ENCODE measurements at places on chromosomes 6 and 20.

GRCh38 chr6:89079511-89080234, 878 bp upstream of the PNRC1 start:
- no peak for DNase-seq

- DNase-seq, result no peak
These were observed 239.9 kb downstream of the HIVEP2 start for GRCh38 chr6:142705054-142705453.

DNA sequence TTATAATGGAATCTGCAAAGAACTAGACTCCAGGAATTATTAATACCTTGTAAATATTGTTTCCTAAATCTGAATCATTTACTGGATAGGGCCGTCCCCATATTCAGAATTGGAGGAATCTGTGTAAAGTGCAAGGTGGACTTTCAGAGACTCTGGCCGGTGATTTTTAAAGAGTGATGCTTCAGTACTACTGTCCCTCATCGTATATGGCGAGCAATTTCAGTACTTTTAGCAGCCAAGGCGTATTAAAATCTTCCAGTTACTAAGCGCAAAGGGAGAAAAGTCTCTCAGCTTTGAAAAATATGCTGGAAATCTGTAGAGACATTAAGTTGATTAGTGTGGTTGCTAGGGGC, 483 bp downstream of the SMIM26 start:
- DNase-seq, result no peak

DNA sequence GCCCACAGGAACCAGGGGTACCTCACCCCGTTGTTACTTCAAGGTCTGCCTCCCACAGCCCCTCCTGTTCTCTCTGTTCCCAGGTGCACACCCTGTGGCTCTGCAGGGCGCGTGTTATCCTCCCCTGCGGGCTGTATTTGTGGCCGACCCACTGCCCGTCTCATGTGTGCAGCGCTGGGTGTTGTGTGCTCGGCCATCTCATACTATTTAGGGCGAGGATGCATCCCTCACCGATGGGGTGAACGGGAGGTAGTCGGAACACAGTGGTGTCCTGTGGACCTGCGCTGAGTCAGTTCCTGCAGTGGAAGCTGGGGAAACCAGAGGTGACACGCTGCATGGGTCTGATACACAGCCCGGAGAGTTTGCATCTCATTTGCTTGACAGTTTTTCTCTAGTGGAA, 94.5 kb upstream of the SULF2 start:
- DNase-seq, result no peak

GRCh38 chr20:14879020-14879697, 541.7 kb upstream of the FLRT3 start:
- DNase-seq, result peak; percentile 10

- DNase-seq, result peak; percentile 55
These were observed 74.9 kb upstream of the CLDN20 start for GRCh38 chr6:155188707-155189496.

- DNase-seq, result no peak
These were observed 686.0 kb upstream of the MMS22L start for GRCh38 chr6:97969065-97969464.

DNA sequence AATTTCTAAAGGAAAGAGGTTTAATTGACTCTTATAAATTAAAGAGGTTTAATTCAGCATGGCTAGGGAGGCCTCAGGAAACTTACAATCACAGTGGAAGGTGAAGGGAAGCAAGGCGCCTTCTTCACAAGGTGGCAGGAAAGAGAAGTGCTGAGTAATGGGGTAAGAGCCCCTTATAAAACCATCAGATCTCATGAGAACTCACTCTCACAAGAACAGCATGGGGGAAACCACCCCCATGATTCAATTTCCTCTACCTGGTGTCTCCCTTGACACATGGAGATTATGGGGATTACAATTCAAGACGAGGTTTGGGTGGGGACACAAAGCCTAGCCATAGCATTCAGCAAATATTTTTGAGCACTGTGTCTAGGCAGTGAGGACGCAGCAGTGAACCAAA, 3.9 kb upstream of the IPCEF1 start:
- DNase-seq, result no peak

DNA sequence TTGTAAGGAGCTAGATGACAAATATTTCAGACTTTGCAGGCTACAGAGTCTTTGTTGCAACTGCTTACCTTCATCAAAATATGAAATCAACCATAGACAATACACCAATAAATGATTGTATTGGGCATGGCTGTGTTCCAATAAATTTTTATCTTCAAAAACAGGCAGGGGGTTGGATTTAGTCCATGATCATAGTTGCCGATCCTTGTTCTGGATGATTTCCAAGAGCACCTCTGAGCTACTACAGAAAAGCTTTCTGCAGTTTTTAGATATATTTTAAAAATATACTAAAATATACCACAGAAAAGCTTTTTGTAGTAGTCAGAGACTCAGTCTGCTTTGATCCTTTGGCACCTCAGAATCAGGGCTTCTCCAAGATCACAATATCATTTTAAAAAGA, 145.0 kb downstream of the HTR1B start:
- no peak for DNase-seq

- no peak for DNase-seq
These were observed 131.6 kb upstream of the NEDD9 start for GRCh38 chr6:11363881-11364576.

- DNase-seq, result no peak
These were observed 43.0 kb upstream of the TMEM200A start for GRCh38 chr6:130322673-130323268.

- no peak for DNase-seq
These were observed 11.4 kb upstream of the COL9A1 start for GRCh38 chr6:70314296-70314695.

DNA sequence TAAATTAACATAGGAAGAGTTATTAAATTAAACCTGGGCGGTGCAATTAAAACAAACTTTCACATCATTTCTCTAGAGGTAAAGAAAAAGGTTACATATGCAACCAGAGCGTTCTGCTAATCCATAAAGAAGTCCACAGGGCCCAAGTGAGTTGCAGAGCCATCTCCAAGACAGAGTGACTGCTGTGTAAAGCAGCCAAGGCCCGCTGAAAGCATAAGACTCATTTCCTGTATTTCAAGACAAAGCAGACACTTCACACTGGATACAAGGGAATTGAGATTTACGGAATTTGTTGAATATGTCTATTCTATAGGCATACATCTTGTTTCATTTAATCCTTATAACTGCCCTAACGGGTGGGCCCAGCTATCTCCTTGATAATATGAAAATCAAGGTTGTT, 422.8 kb downstream of the CBLN4 start:
- DNase-seq, result no peak

GRCh38 chr6:89035252-89036101, 45.1 kb upstream of the PNRC1 start:
- DNase-seq, result peak; percentile 39

DNA sequence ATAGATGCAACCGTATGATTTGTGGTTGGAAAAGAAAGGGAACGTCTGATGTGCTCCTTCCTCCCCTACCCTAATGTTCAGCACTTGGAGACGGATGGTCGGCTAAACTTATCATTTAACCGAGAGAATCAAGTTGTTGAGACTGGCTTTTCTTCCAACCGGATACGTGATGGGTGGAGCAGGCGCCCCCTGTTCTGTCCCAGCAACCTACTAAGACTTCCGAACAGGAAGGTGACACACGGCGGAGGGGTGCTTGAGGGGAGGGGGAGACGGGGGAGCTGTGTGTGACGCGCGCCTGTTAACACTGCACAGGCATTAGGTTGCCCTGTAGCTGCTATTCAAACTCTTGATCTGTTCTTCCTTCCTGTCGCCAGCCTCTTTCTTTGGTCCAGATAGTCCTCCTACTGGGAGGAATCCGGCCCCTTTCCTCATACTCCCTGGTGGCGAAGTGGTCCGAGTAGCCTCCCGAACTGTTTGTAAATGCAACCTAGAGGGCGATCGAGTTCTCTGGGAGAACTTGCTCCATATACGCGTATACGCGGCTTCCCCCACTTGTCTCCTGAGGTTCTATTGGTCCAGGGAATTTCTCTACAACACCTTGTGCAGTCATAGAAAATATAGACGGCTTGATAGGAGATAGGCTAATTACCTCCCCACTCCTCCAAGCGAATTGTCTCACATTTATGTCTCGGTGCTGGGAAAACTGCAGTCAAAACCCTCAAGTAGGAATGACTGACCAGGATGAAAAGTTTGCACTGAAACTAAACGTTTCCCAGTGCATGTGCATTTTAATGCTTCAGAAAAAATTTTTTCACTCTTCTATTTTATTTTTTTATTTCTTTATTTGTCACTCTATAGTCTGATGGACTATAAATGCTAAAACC, 126.0 kb upstream of the SLC2A12 start:
- DNase-seq, result peak; percentile 90

- DNase-seq, result no peak
These were observed 17.4 kb upstream of the HM13 start for GRCh38 chr20:31496761-31497295.

DNA sequence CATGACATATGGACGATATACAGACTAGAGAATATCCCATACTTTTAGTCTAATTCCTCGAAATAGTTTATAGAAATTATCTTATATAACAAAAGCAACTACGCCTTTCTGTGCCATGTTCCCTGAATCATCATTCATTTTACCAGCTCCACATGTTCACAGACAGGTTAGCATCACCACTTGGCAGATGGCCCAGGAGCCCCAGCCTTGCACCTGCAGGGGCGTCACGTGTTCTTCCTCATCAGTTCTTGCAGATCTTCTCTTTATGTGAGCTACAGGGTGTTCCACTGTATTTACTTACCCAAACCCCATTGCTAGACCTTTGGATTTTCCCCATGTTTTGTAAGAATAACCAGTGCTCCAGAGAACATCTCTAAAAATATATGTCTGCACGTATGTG, 12.6 kb upstream of the BNIP5 start:
- DNase-seq, result no peak

DNA sequence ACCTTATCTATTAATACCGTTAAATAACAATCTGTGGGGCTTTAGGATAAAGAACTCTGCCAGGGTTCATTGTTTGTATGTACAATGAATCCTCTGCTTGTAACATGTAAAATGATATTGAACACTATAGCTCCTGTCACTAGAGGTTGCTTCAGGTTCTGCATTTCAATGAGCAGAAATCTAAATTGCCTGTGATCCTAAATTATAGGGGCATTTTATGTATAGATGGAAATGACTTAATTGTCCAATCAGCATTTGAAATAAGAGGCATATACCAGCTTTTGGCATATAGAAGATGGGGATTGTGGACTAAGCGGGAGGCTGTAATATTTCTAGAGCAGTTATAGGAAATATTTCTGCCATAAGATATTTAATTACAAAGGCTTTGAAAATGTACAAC, 2.0 kb downstream of the NCOA3 start:
- DNase-seq, result no peak

DNA sequence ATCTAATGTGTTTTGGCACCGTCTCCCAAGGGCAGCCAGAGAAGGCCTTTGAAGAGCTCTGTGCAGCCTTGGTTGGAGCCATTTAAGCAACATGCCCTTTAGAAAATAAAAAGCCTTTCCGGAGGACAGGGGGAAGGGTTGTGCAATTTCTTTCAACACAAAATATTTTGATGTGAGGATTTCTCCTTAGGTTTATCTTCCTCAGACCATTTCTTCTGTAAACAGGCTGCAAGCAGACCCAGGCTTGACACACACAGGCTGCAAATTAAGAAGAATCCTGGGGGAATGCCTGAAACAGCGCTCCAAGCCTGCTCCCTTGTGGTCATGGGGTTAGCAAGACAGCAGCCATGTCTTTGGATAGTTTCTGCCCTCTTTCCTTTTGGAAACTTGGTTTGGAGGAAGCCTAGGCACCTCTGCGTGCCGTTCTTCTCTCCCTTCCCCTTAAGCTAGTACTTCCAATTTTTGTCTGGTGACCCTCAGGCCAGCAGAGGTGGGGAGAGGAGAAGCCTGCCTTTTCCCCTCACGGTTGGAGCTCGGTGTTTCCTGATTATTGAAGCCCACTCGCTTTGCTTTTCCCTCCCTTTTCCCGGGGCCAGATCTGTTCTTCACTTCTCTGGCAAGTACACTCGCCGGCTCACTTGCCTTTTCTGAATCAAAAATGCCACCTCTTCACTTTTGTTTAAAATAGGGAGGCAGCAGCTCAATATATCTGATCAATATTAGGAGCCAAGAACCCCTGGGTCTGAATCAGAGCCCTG, 39.6 kb upstream of the NOX3 start:
- DNase-seq, result peak; percentile 60

DNA sequence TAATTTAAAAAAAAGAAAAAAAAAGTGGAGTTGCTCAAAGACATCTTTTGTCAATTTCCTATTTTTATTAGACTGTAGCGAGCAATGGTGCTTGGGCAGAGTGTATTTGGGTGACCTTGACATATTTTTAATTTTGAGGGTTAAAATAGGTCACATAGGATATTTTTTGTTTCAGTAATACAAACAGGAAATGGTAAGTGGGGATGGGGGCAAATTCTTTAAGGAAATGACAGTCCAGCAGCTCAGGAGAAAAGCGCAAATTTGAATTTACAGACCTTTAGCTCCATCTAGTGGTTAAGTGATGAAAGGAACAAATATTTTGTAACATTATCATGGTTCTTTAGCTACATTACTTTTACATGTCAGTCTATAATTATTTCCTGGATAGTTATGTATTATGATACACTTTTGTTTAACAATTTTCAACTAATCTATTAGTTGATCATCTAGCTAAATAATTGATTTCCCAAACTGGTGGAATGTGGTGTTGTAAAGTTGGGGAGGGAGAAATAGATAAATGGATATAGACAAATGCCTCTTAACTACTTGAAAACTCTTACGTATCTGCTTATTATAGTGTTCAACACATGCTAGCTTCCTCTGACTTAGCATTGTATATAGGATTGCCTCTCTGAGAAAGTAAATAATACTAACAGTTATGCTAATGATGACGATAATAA, 10.0 kb downstream of the CITED2 start:
- peak; percentile 43 for DNase-seq

DNA sequence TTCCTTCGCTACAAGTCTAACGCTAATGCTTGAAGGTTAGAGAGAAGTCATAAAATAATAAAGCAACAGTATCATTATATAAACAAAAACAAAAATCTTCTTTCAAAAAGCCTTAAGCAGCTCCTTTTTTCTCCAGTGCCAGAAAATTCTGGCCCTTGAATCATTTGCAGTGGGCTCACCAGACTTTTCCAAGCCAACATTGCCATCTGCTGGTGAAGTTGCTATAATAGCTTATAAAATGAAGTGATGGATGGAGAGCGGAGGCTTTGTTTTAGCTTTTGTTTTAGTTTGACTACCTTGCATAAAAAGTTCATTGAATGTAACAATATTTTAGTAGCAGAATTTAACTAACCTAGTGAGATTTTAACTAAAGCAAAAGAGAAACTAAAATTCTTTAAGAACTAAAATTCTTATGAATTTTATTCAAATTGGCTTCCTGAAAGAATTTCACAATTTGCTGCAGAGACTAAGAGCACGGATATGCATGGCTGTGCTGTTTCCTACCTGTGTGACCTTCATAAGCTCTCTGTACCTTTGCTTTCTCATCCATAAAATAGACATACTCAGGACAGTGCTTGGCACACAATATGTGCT, 44.8 kb upstream of the SLC2A12 start:
- DNase-seq, result peak; percentile 59

- no peak for DNase-seq
These were observed 105.6 kb downstream of the PREX1 start for GRCh38 chr20:48722002-48722731.

GRCh38 chr6:143695969-143696663, 18.4 kb downstream of the PHACTR2 start:
- DNase-seq, result no peak

GRCh38 chr6:4102687-4103244, 23.8 kb upstream of the FAM217A start:
- DNase-seq, result no peak

GRCh38 chr20:53098621-53099020, 126.5 kb downstream of the TSHZ2 start:
- no peak for DNase-seq

GRCh38 chr6:44621846-44622245, 234.3 kb downstream of the CDC5L start:
- DNase-seq, result no peak

Data from SJSA1 (cell line).